Ovary (tissue), 10 donors: ENCODE measurements at places on chromosomes 6 and 20.

DNA sequence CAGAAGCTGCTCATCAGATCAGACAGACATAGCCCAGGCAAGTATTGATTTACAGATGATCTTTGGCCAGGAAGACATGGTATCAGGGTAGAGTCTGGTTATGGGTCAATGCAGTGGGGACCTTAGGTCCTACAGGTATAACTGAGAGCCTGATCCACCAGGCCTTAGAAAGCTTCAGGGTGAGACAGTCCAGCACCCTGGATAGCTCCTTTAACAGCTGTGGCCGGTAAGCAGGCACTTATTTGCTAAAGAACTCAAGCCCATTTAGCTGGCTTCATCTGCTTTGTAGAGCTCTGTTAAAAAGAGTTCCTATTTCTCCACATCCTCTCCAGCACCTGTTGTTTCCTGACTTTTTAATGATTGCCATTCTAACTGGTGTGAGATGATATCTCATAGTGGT, 39.6 kb downstream of the ESR1 start:
- DNase-seq = no peak

DNA sequence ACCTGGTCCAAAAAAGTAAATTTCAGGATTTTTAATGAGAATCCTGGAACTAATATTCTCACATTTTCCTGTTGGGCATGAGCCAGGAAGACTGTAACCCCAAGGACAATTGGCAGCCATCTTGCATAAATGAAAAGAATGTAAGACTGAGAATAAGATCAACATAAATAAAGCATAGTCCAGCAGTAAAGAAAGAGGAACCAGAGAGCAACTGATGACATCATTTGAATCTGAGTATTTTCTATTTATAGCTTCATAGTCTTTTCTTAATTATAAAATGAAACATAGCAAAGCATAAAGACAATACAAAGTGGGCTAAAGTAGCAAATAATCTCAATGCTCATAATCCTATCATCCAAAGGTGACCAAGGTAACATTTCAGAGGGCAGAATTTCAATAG, 26.6 kb upstream of the FBXL4 start:
- no peak for DNase-seq

DNA sequence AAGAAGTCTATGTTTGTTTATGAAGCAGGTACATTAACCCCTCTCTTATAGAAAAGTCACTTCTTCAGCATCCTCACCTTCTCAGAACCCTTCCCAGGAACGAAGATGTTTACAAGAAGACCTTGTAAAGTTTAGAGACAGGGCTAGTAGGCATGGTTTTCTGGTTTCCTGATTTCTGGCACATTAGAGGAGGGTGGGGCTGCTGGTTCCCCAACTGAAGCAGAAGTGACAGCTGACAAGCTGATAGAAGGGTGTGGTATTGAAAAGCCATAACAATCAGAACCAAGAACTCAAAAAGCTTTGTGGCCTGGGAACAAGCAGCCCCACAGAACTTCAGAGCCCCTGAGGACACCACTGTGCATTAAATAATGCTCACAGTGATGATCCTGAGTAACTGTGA, 91.2 kb downstream of the RTN4IP1 start:
- DNase-seq = no peak

DNA sequence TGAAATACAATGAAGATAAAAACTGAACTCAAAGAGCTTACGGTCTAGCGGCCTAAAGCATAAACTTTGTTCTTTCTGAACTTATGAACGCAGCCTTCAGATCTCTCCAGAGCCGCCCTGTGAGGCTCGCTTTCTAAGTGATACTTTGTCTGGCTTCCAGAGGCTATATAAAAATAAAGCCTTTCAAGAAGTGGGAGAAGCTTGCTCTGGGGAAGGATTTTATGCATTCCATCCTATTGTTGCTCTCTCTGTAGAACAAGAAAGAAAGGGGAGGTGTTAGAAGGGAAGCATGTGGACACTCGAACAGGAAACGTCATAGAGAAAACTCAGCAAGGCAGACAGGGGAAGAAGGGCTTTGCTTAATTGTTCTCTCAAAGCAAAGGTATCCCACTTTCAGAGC, 77.0 kb downstream of the TBX18 start:
- DNase-seq = no peak

- DNase-seq = no peak
These were observed 29.1 kb downstream of the ZDHHC14 start for GRCh38 chr6:157410045-157410444.

- no peak for DNase-seq
These were observed 216.9 kb upstream of the ECI2 start for GRCh38 chr6:4352322-4352669.

- DNase-seq = no peak
These were observed 4.4 kb downstream of the NCOA5 start for GRCh38 chr20:46085179-46085851.

DNA sequence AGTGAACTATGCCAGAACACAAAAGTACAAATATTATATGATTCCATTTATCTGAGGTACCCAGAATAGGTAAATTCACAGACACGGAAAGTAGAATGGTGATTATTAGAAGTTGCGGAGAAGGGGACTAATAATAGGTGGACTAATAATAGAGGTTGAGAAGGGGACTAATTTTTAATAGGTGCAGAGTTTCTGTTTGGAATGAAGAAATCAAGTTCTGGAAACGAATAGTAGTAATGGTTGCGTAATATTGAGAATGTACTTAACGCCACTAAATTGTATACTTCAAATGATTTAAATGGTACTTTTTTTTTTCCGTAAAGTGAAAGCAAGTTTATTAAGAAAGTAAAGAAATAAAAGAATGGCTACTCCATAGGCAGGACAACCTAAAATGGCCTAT, 33.2 kb downstream of the B4GALT5 start:
- DNase-seq = no peak

DNA sequence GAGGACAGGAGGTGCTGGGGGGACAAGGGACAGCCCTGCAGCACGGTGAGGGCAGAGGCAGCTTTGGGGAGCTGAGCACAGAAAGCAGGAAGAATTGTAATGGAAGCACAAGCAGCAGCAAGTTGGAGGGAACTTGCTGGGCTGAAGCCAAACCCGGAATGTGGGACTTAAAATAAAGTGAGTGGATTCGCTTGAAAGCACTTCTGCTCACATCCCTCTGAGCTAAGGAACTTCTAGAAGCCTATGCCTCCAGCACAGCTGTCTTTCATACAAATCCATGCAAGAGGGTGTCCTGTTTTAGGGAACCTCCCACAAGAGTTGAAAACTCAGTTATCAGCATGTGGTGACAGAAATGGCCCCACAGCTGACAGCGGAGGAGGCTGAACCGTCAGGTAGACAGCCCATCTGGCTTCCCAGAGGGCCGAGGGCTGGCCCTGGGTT, 71.4 kb upstream of the MLN start:
- no peak for DNase-seq

GRCh38 chr6:35948725-35949124, 27.8 kb upstream of the SRPK1 start:
- no peak for DNase-seq

DNA sequence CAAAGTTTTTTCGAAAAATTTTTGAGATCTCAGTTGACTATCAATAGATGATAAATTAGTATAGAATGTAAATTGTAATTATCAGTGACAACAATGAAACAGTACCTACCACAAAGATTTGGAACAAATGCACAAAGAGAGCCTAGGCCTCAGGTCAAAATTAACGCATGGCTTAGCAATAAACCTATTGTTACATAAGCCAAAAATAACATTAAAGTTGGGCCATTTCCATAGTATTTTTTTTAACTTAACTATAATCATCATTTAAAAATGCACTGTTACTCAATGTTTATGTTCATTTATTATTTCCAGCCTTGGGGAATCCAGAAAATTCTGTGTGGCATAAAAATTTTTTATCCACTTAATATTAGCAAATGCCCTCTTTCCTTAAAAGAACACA, 117.0 kb downstream of the EPB41L2 start:
- DNase-seq = no peak

DNA sequence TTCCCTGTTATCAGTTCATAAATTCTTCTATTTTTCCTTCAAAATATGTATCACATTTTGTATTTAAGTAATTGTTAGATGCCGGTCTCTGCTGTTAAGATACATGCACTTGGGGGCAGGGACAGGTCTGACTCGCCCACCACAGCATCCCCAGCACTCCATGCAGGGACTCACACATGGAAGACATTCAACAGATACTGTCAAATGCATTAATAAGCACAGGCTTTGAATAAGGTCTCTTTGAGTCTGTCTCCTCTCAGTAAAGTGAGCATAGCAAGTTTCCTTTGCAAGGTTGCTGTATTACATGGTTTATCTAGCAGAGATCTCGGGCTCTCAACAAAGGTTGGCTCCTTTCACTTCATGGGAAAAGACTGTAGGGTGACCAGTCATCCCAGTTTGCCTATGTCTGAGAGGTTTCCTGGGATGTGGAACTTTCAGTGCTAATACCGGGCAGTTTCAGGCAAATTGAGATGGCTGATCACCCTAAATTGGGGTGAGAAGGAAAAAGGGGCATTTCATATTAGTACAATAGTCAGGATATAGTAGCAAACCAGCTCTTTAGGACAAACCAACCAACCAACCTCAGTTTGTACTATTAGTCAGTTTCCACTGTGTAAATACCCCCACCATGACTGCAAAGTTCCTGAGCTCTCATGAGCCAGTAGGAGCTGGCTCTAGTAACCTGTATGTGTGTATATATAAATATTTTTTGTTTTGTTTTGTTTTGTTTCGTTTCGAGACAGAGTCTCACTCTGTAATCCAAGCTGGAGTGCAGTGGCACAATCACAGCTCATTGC, 15.0 kb downstream of the JPH2 start:
- DNase-seq = no peak

- DNase-seq = no peak
These were observed 34.7 kb upstream of the TGM2 start for GRCh38 chr20:38199501-38200390.

- DNase-seq = no peak
These were observed 54.6 kb downstream of the GMPR start for GRCh38 chr6:16292942-16293341.

GRCh38 chr6:30399390-30400058, 54.6 kb downstream of the RPP21 start:
- DNase-seq = no peak

- no peak for DNase-seq
These were observed 44.1 kb upstream of the FNDC1 start for GRCh38 chr6:159125014-159125609.

GRCh38 chr20:13756551-13756950, 28.2 kb downstream of the ESF1 start:
- DNase-seq = no peak

- DNase-seq = no peak
These were observed 42.4 kb downstream of the HDDC2 start for GRCh38 chr6:125259354-125259736.

DNA sequence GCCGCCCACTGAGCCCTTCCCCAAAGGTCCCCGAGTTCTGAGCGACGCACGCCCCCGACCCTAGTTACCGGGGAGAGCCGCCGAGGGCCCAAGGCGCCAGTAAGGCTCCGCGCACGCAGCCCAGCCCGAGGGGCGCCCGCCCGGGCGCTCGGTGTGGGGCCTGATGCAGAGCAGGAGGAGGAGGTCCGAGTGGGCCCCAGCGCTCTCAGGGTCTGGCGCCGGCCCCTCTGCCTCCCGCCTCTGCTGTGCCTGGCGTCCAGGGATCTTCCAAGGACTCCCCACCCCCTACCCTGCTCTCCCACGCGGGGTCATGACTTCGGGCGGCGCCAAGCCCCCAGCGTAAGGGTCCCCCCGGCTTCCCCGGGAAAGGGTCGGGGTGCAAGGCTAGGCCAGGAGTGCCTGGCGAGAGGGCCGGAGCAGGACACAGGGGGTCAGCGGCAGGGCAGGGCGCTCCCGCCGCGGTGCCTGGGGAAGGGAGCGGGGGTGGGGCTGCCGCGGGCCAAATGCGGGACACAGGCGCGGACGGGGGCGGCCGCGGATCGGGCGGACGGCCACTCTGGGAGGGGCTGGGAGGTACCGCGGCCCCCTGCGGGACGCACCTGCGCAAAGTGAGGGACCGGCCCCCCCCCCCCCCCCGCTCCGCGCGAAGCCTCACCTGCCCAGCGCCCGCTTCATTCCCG, 637 bp downstream of the ABHD12 start:
- DNase-seq = peak; percentile 72

DNA sequence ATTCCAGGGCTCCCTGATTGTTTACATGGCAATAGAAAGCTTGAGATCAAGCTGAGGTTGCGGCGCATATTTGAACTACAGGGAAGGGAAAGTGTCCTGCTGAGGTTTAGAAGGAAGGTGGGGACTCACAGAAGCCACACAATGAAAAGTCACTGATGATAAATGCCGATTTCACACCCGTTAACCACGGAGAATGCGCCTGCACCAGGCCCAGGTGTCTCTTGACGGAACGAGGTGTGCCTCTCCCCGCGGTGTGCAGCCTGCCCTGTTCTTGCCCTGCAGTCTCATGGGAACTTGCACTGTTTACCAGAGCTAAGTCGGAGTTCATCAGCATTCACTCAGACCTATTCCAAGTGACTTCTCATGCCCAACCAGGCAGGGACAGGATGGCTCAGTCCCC, 90.3 kb downstream of the LY86 start:
- DNase-seq = no peak

DNA sequence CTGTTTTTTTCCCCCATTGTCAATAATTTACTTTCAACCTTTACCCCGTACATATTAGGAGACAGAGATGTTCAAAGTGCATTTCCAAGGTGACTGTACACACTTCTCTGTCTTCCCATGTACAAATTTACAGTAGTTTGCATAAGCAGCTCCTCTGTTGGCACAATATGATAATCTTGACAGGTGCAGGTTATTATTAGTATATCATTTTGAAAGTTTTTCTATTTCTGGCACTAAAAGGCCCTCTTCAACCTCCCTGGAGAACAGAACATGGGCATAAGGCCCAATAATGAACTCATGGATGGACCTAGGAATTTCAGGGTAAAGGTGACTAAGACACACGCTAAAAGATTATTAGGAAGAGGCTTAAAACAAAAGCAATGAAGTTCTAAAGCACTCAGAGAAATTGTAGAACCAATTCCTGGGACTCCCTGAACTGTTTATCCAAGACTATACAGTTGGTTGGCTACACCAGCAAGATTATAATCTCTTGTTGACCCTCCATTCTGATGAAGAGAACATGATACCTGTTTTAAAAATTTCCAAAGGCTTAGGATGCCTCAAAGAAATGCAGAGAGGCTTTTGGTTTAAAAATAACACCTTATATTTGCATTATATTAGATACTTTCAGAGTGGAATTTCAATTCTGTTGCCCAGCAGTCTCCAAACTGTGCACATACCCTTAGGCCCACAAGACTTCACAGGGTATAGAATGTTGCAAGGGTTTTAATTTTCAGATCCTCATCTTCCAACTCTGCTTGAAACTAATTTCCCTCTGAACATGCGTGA, 1.1 kb downstream of the AIG1 start:
- no peak for DNase-seq

DNA sequence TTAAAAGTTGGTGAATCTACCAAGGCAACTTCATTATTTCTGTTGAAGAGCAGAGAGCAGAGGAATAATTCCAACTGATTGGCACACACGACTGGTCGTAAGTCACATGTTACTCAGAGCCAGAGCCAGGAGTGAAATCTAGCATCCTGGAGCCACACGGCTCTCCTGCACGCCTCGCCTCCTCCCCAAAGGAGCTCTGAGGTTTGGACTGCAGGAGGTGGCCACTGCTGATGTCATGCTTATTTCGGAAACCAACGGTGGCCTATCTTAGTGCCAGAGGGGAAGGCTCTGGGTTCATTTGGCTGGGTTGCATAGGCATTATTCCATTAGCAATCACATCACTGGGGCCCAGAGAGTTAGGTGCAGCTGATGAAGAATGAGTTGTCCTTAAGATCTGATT, 123.5 kb upstream of the RALGAPA2 start:
- no peak for DNase-seq

- no peak for DNase-seq
These were observed 20.1 kb upstream of the NOL4L start for GRCh38 chr20:32605167-32605656.

- DNase-seq = no peak
These were observed 20.5 kb downstream of the XRN2 start for GRCh38 chr20:21323640-21324039.
